ENCODE measurements at places on chromosomes 11 and 22.

- no peak for DNase-seq
These were observed 634.1 kb upstream of the CADM1 start for GRCh38 chr11:116138280-116138679.

GRCh38 chr11:114257621-114258558, 38.3 kb upstream of the NNMT start:
- no peak for DNase-seq

GRCh38 chr11:109552376-109552775, 130.4 kb downstream of the C11orf87 start:
- no peak for DNase-seq

- DNase-seq, result no peak
These were observed 49.7 kb downstream of the MIAT start for GRCh38 chr22:26707090-26707489.

GRCh38 chr22:29313126-29313575, 2.3 kb downstream of the RASL10A start:
- DNase-seq, result no peak

DNA sequence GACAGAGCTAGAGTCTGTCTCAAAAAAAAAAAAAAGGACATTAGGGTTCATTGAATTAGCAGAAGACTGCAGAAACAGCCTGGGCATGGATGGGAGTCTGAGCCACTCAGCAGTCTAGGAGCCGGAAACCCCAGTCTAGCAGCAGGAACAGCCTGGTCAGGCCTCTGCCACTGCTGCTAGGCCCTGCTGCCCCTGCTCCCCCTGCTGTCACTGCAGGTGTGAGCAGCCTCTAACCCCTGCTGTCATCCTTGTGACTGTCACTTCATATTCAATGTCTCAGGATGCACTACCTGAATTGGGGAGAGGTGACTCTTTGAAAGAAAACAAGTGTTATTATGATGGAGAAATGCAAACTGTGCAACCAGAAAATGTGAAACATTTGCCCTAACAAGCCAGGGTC, 7.0 kb upstream of the DDX17 start:
- DNase-seq, result no peak
